Activated naive CD4-positive, alpha-beta T cell treated with anti-CD3 and anti-CD28 coated beads, Interleukin-2, amount 50 U/mL, for 16 hours (primary cell): ENCODE measurements at places on chromosomes 1 and 21.
A peak's percentile ranks its signal among the peaks of the same experiment; 100 is the strongest.

- no peak for DNase-seq
Observed at GRCh38 chr1:6915999-6916565, 130.8 kb downstream of the CAMTA1 start.

- no peak for DNase-seq
Observed at GRCh38 chr1:201912832-201913231, 24.1 kb downstream of the SHISA4 start.

DNA sequence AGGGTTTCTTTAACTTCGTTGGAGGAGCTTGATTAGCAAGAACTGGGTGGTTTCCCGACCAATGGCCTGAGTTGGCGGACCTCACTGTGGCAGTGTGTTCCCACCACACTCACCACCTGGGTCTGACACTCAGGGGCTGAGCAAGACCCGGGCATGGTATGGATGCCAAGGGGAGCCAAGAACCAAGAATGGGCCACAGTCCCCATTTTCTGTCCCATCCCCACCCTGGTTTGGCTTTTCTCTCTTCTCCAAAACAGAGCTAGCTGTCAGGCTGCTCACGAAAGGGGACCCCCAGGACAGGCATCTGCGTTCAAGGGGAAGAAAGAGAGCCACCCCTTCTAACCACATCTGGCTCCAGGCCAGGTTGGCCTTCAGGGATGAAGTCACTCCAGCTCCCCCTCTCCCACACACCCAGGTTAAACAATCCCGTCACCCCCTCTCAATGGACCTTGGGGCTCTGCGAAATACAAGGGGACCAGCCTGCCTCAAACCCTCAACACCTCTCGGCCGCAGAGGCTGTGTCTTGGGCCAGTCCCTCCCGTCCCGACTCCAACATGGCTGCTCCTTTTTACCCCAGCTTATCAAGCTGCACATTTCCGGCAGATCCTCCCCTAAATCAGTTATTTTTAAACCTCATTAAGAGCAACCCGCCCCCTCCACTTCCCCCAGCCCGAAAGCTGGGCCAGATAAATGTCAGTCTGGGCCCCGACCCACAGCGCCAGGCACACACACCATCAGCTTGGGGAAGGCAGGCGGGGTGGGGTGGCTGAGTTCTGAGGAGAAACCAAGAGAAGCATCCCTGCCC is 3.4 kb downstream of the TAGLN2 start:
- DNase-seq, result no peak

GRCh38 chr1:3858231-3858981 is 1.1 kb downstream of the DFFB start:
- DNase-seq, result no peak

DNA sequence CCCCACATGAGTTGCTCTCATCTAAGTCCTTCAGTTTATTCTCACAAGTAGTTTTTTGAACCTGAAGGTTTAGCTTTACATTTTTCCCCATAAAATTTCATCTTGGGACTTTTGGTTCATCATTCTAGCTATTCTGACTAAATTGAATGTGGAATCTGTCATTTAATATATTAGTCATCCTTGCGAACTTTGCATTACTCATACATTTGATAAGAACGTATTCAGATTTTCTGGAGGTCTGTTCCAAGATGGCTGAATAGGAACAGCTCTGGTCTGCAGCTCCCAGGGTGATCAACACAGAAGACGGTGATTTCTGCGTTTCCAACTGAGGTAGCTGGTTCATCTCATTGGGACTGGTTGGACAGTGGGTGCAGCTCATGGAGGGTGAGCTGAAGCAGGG is 59.8 kb upstream of the CSF1 start:
- no peak for DNase-seq

DNA sequence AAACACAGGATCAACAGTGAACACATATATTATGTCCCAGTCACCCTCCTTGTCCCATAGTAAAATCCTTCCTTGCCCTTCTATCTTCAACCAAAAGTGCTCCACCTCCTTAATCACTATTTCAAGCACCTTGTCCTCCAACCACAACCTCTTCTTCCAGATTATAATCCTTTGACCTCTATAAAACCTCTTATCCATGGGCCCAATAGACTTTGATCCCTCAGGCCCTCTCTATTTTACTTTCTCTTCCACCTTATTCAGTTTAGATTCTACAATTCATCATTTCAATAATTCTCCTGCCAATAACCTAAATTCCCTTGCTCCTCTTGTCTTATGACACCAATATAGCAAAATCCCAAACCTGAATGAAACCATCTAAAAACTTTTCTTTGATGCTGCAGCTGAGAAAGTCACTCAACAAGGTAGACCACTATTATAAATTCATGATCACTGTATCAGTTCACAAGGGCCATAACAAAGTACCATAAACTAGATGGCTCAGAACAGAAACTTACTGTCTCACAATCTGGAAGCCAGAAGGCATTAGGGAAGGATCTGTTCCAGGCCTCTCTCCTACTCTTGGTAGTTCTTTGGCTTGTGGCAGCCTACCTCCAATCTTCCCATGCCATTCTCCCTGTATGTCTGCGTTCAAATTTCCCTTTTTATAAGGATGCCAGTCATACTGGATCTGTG is 24.8 kb downstream of the EPS15 start:
- DNase-seq, result no peak

GRCh38 chr1:15627343-15627988 is 10.2 kb downstream of the DDI2 start:
- DNase-seq, result no peak

DNA sequence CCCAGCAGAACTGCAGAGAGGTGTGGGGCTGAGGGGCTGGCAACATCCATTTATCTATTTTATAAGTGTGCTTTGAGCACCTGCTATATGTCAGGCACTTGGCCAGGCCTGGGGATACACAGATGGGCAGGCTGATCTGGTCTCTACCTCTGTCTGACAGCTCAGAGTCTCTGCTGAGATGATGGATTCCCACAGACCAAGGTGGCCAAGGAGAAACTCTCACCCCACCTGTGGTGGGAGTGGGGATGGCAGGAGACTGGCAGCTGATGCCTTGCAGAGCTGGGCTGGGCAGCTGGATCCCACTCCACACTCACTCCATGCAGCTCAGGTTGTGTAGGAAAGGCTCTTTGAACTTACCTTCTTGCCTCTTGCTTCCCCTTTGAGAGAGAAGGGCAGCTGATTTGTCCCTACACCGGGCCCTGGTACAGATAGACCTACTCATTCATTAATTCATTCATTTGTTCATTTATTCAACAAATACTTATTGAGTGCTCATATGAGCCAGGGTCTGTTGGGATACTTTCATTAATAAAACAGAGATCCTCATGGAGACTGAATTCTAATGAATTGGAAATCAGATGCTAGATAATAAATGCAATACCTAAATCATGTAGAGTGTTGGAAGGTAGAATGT is 9.0 kb downstream of the ADORA1 start:
- DNase-seq, result no peak

- DNase-seq, result no peak
Observed at GRCh38 chr1:199574950-199575349, 452.6 kb upstream of the NR5A2 start.

GRCh38 chr1:55088413-55088812 is 49.1 kb downstream of the PCSK9 start:
- no peak for DNase-seq

- no peak for DNase-seq
Observed at GRCh38 chr1:22349362-22350043, 102.1 kb upstream of the ZBTB40 start.

DNA sequence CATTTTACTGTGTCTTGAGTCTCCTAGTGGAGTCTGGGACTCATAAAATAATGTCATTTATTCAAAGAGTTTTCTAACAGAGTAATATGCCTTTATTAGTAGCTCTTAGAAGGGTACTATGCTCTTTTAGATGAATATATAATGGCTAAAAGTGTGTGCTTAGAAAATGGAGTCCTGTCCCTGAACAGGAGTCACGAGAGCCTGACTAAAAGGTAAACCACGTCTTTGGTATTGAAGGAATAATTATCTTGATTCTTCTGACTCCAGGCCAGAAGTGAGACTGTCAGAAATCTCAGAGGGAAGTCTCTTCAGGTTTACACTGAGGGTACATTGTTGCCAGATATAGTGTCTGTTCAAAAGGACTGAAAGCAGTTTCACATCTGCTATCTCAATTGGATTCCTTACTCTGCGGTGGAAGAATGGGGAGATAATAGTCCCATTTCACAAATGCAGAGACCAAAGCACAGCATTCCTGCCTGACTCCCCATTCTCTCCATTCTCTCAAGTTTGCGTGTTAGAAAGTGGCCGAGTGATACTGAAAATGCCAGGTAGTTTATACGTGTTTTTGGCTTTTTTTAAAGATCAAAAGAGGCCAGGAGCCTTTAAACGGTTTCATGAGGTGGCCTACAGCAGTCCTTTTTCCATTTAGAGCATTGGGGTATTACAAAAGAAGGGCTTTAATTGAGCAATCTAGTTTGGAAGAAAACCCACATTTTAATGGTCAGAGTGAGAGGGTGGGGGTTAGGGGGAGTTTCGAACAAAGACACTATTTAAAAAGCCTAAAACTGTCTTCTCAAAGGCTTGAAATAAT is 176.6 kb downstream of the VPS13D start:
- DNase-seq, result no peak

DNA sequence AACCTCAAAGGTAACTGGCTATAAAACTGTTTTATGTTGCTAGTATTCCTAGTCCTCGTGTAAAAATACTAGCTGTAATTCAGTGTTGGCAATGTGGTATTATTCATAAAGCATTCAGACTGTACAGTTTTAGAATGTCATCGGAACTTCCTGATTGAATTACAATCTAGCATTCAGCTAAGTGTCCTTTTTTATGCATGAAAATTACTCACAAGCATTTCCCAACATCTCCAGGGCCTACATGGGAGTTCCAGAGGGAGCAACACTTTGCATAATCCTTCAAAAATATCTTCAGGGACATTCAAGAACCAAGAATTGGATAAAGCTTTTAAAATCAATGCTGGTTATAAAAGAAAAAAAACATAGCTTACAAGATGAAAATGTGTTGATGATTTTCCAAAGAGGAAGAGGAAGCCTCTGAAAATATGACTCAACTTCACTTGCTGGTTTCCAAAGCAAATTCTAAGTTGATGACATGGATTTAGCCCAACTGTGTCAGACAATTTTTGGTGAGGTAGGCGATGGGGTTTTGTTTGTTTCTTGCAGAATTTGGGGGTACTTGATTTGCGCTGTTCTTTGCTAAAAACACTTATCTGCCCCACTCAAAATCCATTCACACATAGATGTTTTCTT is 137.8 kb downstream of the SLC44A5 start:
- no peak for DNase-seq

GRCh38 chr1:150152772-150153456 is 3.2 kb downstream of the PLEKHO1 start:
- no peak for DNase-seq

DNA sequence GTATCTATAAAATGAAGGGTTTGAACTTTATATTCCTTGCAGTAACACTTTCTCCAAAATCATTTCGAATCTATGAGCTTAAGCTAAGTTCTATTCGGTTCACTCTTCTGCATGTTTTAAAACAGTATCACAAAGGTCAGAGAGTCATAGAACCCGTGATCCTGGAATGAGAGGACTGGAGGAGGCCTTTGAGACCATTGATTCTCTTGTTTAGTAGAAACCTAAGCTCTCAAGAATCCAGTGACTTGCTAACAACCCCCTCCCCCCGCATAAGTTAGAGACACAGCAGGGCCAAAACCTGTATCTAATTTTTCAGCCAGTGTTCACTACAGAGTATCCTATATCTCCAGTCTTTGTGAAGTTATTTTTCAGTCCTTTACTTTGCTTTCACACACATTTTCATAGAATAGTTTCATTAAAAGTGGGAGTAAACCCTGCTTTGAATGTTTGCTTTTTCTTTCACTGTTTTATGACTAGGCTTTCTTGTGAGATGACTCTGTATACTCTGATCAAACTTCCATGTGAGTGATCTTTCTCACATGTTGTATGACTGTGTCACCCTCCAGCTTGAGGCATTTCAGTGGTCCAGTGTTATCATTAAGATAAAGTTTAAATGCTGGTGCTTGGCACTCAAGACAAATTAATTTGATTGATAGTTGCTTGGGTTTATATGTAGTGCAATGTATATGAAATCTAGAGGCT is 275.4 kb upstream of the SGIP1 start:
- no peak for DNase-seq

- peak; percentile 85 for DNase-seq
Observed at GRCh38 chr21:44817914-44818639, at the start of gene SUMO3. TSS of gene SUMO3 (minus strand) at chr21:44818062. CDS start at chr21:44817968, 94 bp downstream.

DNA sequence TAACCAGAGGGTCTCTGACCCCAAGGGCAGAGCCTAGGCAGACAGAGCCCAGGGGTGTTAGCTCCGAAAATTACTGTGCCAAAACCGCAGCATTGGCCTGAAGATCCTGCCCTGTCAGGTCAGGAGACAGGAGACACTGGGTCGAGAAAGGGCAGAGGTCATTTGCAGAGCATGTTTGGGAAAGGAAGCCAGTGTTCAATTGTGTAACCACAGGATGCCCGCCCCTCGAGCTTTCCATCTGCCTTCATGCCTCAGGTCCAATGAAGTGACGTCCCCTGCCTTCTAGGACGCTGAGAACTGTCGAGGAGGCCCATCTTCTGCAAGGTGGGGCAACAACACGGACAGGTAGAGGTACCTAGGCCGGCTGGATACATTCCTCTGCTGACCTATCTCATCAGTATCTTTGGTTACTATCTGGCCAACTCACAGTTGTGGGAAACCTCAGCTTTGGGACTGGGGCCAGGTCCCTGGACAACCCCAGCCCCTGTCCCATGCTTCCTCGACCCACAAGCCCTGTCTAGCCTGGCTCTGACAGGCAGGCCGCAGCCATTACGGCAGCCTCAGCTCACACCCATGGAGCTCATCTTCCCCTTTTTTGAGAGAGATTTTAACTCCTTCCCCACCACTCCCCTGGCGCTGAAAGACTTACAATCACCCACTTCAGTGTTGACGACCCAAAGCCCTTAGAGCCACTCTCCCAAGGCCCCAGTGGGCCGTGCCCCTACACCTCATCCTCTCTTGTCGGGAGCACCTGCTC is 1.3 kb downstream of the ARL8A start:
- DNase-seq, result no peak

DNA sequence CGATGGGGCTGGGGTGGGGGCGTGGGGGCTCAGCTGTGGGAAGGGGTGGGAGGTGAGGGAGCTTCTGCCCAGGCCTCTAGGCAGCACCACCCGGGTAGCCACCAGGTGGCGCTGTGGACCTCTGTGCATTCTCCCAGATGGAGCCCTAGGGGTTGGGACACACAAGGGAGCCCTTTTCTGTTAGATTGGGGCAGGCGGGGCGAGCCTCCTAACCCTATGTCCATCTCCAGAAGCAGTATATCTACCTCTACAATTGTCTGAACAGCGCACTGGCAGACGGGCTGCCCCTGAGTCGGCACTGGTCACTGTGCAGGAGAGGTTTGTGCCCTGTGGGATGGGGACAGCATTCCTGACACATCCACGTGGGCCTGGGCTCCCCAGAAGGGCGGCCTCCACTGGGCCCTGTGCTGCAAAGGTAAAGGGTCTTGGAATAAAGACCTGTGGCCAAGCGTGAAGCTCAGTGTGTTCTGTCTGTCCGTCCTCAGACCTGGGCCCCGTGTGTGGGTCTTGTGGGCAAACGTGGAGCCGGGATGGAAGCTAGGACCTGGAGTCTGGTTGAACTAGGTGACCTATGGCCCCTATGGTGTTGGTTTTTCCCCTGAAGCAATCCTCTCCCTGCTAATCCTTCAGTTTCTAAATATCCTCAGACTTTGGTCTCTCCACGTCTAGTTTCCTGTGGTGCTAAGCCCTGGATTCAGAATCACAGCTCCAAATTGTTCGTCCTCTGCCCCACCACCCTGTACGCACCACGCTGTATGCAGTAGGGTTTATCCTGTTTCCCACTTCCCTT is 4.4 kb upstream of the LGR6 start:
- DNase-seq, result peak; percentile 79
